Daoy (cell line): ENCODE measurements at places on chromosomes 3 and 15. TPM values are rescaled to one million over a fixed set of nuclear protein-coding genes. Genes with fewer than 3 reads are reported as not detected.

The LIPC gene
- 0.74 and 1.5 TPM in 2 replicates for total RNA-seq

The BRPF1 gene
- total RNA-seq: 10.9 and 15.6 TPM in 2 replicates

The PLOD2 gene
- 80.5 and 89.4 TPM in 2 replicates for total RNA-seq

DNA sequence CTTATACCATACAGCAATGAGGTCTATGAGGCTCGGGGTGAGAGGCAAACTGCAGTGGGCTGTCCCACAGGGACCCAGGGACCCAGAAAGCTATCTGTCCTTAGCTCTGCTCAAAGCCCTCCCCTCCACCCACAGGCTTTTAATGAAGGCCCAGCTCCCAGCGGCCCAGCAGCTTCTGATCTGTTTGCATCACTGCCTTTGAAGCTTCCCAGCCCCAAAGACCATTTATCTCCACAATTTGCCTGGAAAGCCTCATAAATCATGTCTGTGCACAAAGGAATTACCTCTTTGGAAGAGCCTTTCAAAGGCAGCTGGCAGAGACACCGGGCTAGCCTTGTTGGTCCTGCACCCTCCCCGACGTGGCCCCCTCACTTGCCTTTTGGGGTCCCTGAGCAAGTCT is 123.9 kb downstream of the RAB11A start:
- no peak for DNase-seq

DNA sequence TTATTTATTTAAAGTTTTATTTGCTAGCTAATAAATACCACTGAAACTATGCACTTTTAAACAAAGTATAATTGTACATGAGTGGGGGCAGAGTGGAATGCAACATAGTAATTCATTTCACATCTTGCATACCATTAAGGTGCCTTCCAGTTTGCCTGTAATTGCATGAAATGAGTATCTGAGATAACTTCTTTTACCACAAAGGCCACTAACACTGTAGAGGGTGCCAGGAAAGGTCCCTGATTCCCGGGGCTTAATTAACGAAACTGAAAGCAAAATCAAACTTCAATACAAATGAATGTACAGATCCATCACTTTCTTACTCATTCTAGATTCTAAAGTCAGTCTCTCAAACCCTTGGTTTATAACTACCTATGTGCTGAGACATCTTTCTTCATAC is 2.1 kb downstream of the CD47 start:
- DNase-seq: peak; percentile 49
